Activated naive CD8-positive, alpha-beta T cell treated with anti-CD3 and anti-CD28 coated beads, Interleukin-2, amount 10 ng/mL, durations not matched to agents 7 days and 5 days (primary cell): ENCODE measurements at places on chromosomes 5 and 9. TPM values are rescaled to one million over a fixed set of nuclear protein-coding genes. Genes with fewer than 3 reads are reported as not detected.

DNA sequence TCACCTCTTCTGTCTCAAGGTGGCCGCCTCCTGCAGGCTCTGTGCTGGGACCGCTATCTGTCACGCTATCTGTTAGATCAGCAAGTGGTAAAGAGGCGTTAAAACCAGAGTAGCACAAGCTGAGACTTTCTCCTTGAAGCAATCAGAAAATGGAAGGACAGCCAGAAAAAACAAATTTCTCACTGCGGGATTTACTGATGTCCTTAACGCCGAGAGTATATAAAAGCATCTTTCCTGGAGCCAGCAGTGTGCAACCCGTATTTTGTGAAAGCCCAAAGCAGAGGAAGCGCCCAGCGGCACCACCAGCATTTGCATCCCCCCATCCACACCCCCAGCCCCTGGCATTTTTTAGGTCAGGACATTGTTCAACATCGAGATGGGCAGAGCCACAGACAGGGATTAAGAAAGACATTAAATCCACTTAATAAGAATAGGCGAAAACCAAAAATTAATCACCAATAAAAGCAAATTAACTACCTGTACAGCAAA lies 48.6 kb downstream of the DUSP1 start:
- no peak overlapping the region for H3K27ac ChIP-seq
- no peaks in the 10 kb centered on the region for H3K36me3 ChIP-seq
- no peaks in the 10 kb centered on the region for H3K4me1 ChIP-seq

DNA sequence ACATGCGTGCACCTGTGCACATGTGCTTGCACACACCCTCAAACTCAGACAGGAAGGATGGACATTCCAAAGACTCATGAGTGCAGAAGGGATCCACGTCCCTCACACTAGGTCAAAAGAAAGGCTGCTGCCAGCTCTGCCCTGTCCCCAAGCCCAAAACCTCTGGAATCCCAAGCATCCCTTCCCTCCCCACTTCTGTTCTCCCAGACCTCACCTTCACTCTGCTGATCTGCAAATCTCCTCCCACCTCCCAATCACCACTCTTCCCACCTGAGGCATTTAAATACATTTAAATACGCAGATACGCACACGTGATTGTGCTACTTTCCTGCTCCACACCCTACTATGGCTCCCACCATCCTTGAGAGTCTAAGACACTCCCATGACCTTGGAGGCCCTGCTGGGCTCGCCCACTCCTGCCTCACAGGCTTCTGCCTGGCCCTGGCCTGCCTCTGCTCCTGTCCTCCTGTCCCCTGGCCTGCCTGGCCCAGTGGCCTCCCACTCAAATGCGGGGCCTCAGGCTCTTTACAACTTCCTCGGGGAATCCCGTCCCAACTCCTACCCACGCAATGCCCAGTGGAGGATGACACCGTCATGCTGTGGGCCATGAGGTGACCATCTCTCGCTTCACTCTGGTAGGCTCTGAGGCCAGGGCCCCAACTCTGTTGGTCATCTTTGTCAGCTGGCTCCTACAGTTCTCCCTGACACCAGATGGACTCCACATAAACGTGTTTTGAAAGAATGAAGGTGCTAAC lies 478.4 kb upstream of the DAP start:
- H3K27me3 ChIP-seq: no peaks in the 10 kb centered on the region
- H3K4me3 ChIP-seq: no peak overlapping the region
- H3K36me3 ChIP-seq: no peaks in the 10 kb centered on the region
- H3K27ac ChIP-seq: no peak overlapping the region
- H3K4me1 ChIP-seq: peaks cover 8% of the 10 kb centered on the region

- peaks cover 25% of the 10 kb centered on the region for H3K27me3 ChIP-seq
- no peak for DNase-seq
- no peaks in the 10 kb centered on the region for H3K36me3 ChIP-seq
- no peak overlapping the region for H3K27ac ChIP-seq
- H3K4me1 ChIP-seq: no peaks in the 10 kb centered on the region
These were observed 52.3 kb downstream of the PRKACG start for GRCh38 chr9:68961587-68961986.

GRCh38 chr5:56523790-56524575 lies 290.9 kb upstream of the ANKRD55 start:
- no peaks in the 10 kb centered on the region for H3K27me3 ChIP-seq
- no peak overlapping the region for H3K4me3 ChIP-seq
- H3K4me1 ChIP-seq: peaks cover 1% of the 10 kb centered on the region
- no peaks in the 10 kb centered on the region for H3K36me3 ChIP-seq

Gene SH2D3C
- total RNA-seq: 67.1 TPM

DNA sequence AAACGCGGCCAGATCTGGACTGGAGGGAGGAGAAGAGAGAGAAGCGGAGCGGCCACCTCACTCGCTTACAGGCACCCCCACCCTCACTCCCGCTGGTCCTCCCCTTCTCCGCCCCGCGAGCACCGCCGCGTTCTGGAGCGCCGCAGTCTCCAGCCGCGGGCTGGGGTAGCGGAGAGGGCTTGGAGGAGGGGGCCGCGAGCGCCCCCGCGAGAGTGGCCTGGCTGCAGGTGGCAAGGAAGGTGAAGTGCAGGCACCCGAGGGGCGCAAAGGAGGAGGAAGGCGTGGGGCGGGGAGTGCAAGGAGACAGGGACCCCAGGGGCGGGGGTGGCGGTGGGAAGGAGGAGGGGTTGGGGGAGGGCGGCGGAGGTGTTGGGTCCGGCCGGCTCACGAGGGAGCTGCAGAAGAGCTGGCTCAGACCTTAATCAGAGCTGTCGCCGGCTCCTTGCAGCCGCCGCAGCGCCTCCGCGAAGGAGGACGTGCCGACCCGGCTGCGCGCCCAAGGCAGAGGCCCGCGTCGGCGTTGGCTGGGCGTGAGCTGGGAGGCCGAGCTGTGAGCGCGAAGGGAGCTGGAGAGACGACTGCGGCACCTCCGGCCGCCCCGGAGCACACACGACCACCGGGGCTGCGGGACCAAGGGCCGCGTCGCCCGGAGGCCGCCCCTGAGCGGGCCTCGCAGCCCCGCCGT lies at the start of gene DMRT3:
Gene DMRT3, plus strand, starts transcription at position 398 of the 685 bp plus-strand sequence. CDS start 347 bp downstream, outside the sequence.
- peaks cover 5% of the 10 kb centered on the region for H3K4me1 ChIP-seq
- no peak for DNase-seq

Gene PCDHGA11
- 0.09 TPM for total RNA-seq

DNA sequence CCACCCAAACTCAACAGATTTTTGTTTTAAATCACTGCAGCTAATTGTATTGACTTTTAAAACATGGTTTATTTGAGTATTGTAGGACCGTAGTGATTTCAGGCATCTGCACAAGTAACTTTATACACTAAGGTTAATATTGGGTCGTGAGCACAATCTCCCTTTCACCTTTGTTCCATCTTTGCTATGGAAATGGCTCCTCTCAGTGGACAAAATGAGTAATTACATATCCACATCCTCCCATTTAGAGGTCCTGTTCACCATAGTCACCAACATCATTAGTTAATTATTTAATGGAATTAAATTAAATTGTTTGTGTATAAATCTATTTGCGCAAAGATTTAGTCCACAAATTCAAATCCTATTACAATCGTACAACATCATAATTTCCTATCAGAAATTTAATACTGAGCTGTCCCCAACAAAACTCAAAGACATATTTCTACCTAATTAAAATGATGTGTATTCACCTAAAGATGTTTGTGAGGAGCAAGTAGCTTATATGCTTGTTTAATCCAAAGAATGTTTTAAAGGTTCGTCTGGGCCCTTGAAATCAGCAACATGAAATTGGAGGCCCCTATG lies 173.0 kb upstream of the DAPK1 start:
- H3K27me3 ChIP-seq: no peaks in the 10 kb centered on the region
- H3K4me3 ChIP-seq: no peak overlapping the region
- H3K4me1 ChIP-seq: no peaks in the 10 kb centered on the region
- no peak overlapping the region for H3K27ac ChIP-seq
- DNase-seq: no peak
